ENCODE measurements at places on chromosomes 1 and 21.

- DNase-seq: no peak
Measured at GRCh38 chr1:239856067-239856466, 235.6 kb upstream of the FMN2 start.

DNA sequence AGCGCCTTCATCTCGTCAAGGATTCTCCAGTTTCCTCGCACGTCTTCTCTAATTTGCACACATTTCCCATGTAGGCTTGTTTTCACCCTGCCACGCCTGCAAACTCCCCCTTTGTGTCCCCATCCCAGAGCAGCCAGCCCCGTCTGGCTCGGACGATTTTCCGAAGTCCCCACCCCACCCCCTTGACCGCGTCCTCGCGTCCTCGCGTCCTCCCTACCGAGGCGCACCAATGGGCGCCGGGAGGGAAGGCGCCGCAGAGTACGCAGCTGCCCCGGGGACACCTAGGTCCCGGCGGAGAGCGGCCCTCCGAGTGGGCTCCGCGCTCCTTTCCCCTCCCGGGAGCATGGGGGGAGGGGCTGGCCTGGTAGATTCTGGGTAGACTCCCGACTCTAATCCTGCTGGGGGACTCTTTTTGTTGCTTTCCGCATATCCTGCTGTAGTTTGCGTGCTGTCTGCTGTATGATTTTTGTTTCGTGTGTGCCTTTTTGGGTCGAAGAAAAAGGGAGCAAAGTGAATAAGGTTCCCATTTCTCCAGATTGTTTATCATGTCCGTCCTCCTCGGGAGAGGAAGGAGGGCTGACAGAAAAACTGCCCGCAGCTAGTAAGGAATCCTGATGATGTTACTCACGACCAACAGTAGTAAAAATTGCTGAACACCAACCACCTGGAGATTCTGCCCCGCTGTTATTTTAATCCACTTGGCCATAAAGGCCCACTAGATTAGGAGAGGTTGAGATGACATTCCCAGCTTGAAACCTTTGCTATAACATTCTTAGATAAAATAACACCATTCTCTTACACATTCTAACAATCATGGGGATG, 1.5 kb downstream of the CACHD1 start:
- no peak for DNase-seq

DNA sequence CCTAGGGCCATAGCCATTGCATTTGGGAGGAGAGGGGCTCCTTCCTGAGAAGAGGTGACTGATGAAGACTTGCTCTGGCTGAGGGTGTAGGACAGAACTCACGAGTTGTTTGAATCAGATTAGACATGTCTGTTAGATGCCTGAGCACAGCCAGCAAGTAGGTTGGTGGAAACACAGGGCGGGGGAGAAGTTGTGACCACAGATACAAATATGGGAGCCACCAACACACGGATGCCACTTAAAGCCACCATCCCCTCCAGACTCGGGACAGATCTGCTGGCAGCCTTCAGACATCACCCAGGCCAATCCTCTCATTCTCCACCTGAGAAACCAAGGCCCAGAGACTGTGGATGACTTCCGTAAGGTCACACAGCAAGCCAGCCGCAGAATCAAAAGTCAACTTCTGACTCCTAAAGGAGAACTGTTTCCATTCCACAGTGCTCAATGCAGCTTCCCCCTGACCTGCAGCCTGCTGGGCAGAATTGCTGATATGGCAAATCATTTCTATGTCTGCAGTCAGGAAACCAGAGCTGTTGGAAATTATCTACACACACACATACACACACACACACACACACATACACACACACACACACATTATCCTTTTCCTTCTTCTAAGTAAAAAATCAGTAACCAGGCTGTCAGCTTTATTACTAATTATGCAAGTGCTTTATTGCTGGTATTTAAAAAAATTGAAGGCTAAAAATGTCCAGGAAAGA, 176.4 kb upstream of the KLHDC7A start:
- DNase-seq: no peak

- DNase-seq: no peak
Measured at GRCh38 chr1:43339584-43340232, 2.1 kb downstream of the MPL start.

DNA sequence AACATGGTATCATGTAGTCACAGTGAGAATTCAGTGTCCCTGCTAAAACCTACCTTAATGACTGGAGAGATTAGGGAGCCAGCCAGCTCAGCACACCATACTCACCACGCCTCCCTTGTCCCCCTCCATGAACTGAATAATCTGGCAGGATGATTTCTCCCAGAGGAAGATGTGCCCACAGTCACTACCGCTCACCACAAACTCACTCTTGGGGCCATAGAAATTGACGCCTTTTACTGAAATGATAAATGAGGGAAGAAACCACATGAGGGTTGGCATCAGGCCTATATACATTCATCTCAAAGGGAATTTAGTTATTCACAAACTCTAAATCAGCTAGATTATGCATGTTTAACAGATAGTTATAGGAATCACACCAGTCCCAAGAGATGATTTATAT, 17.4 kb downstream of the PEA15 start:
- peak; percentile 31 for DNase-seq

DNA sequence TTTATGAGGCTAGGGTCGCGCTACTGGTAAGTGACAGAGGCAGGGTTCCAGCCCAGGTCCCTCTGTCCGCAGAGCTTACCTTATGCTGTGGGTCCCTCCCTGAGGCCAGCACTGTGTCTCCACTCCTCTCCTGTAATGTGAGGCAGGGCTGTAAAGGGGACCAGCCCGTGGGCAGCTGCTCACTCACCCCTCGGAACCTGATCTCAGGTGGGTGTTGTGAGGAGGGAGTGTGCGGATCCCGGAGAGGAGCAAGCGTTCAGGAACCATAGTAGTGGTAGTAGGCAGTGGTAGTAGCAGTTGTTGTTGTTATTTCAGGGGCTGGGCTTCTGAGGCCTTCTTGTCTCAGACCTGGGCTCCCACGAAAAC, 1.7 kb downstream of the ZC3H12A start:
- DNase-seq: no peak

- DNase-seq: no peak
Measured at GRCh38 chr1:62213075-62213914, 18.6 kb downstream of the L1TD1 start.

- DNase-seq: no peak
Measured at GRCh38 chr1:1022302-1023009, 2.5 kb downstream of the AGRN start.

DNA sequence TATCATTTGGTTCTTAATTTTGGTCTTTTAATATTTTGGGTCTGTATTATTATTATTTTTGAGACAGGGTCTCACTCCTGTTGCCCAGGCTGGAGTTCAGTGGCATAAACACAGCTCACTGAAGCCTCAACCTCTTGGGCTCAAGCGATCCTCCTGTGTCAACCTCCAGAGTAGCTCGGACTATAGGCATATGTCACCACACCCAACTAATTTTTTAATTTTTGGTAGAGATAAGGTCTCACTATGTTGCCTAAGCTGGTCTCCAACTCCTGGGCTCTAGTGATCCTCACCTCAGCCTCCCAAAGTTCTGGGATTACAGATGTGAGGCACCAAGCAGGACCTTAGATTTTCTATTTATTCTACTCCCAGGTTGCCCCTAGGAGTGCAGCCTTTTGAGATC, 2.7 kb upstream of the ILF2 start:
- no peak for DNase-seq

GRCh38 chr1:69504730-69505252, 62.9 kb upstream of the LRRC7 start:
- no peak for DNase-seq

DNA sequence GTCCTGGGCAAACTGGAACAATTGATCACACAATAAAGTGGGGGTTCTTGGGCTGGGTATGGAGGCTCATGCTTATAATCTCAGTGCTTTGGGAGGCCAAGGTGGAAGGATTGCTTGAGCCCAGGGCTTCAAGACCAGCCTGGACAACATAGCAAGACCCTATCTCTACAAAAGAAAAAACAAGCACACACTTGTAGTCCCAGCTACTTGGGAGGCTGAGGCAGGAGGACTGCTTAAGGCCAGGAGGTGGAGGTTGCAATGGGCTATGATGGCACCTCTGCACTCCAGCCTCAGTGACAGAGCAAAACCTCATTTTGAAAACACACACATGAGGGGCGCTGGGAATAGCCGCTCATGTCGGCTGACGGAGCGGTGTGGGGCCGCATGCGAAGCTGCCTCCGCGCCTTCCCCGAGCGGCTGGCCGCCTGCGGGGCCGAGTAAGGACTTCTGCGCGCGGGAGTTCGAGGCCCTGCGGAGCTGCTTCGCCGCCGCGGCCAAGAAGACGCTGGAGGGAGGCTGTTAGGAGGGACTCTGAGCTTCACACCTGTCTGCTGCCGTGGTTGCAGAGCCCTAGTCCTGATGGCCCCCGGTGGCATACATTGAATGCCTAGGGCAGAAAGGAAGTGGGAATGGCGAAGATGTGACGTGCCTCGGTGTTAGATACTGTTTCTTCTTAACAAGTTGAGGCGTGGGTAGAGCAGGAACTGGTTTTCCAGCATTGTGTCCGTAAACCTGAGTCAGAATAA, 59.5 kb downstream of the ACBD3 start:
- no peak for DNase-seq

GRCh38 chr21:36579898-36580297, 100.0 kb upstream of the CLDN14 start:
- DNase-seq: no peak

DNA sequence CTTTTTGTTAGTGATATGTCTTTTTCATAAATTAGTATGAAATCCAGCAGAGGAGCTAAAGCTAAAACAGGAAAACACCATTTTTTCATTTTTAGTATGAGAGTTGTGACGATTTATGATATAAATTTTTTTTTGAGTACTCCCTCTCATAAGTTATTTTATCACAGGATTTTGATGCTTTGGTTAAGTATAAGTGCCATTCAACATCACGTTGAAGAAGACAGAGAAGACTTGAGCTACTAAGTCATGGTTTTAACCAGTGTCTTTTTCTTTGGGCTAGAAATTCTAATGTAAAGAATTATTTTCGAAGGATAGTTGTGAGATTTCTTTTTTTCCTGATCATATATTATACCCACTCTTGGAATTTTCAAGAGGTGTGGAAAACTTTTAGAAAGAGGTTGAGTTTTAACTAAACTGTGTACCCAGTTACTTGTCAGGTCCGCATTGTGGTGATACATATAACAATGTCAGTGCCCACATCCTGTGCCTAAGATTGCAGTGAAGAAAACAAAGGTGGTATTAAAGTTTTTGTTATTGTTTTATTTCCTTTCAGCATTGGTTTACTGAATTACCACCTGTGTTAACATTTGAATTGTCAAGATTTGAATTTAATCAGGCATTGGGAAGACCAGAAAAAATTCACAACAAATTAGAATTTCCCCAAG, 93.8 kb downstream of the USP25 start:
- no peak for DNase-seq

GRCh38 chr1:110387048-110387754, 3.6 kb downstream of the SLC16A4 start:
- no peak for DNase-seq

DNA sequence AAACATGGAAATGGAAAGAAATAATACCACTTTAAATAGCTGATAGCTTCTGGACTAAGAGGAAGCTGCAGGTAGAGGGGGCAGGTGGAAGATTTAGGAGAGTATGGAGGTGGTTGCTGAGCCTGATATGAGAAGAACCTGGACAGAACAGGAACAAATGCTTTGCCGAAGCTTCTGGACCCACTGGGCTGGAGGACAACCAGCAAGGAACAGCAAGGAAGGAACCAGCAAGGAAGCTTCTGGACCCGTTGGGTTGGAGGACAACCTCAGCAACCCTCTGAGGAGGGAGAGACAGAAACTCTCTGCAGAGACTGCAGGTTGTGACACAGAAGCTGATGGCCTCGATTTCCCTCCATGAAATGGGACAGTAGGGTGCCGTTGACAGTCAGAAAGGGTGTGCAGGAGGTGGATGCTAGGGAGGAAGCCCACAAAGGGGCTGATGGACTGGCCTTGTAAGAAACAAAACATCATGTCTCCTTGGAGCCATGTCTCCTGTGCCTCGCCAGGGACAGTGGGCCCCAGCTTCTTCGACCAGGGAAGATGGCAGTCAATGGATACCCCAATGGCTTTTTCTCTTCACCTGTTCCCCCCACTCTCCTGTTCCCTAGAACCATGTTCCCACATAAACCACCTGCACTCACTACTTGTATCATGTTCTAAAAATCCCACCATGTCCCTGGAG, 8.3 kb upstream of the WNT3A start:
- no peak for DNase-seq

- no peak for DNase-seq
Measured at GRCh38 chr1:33306653-33307493, 14.0 kb downstream of the A3GALT2 start.

- DNase-seq: no peak
Measured at GRCh38 chr21:45533846-45534635, 8.2 kb downstream of the SLC19A1 start.

GRCh38 chr1:111821121-111821745, 65.5 kb downstream of the DDX20 start:
- DNase-seq: no peak

GRCh38 chr1:115374598-115374997, 36.5 kb upstream of the NGF start:
- DNase-seq: no peak

DNA sequence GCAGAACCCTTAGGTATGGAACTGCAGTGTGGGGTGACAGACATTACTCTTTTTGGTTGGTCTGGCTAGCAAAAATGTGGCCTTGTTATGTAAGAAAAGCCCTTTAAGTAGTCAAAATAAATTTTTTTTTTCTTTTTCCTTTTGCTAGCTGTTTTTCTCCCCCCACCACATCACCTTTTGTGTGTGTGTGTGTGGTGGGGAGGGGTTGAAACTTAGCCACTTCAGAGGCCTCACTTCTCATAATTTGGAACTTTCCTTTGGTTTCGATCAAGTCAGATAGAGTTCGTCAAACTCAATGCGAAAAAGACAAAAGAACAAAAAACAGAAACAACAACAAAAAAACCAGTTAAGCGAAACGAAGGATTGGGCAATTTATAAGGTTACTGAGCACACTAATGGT, 1.9 kb upstream of the PRMT2 start:
- DNase-seq: no peak

DNA sequence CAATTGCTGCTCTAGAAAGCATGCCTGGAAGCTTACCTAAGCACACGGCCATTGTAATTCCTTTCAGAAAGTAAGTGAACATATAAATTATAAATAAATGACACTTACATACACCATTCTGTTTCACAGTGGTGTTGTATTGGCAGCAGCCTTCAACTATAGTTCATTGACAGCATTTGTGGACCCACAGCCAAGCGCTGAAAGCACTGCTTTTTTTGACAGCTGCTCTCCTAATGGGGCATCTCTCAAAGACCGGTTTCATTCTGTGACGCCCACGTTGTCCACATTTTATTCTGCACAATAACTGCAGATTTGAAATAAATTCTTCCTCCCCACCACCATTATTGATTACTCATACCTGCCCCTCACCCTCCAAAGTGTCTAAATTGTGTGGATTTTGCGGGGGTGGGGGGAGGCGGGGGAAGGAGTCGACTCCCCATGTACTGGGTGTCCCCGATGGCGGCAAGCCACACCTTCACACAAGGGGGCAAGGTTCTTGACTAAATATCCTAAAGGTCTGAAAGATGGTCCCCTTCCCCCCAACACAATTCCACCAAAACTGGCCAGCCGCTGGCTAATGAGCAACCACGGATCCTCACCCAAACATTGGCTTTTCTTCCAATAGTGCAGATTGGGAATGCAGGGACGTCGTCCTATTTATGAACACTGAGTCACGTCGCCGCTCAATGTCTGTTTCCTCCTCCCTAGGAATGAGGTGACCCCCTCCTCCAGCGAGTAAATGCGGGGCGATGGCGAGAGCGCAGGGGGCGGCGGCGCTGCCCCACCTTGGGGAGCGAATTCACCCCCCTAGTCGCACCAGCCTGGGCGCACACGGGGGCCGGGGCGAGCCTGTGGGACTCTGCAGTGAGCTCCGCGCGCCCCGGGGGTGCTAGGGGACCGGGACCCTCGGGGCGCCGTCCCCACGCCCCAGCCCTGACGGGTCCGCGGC, 960 bp downstream of the RCAN1 start:
- DNase-seq: no peak

Measured in fibroblast of skin of left biceps (primary cell).